ENCODE measurements at places on chromosomes 6 and 20. TPM values are rescaled to one million over a fixed set of nuclear protein-coding genes. Genes with fewer than 3 reads are reported as not detected.

Gene PANK2
- 63.3 TPM for total RNA-seq

Gene CALHM4
- not detected for total RNA-seq

Gene TGM3
- total RNA-seq, result not detected

Gene SLC22A3
- not detected for total RNA-seq

Gene TRIM26
- 73.2 TPM for total RNA-seq

Gene UBE3D
- total RNA-seq, result 11.5 TPM

Gene DSP
- not detected for total RNA-seq

Gene AK9
- 26.5 TPM for total RNA-seq

Gene COL21A1
- total RNA-seq, result not detected

Gene HLA-DRA
- total RNA-seq, result 2,785 TPM

- H3K27me3 ChIP-seq, result no peaks in the 10 kb centered on the region
- H3K4me1 ChIP-seq, result no peaks in the 10 kb centered on the region
- H3K36me3 ChIP-seq, result no peaks in the 10 kb centered on the region
- H3K4me3 ChIP-seq, result no peak overlapping the region
- DNase-seq, result no peak
These were observed 116.8 kb downstream of the MAFB start for GRCh38 chr20:40572251-40572650.

- H3K4me3 ChIP-seq, result no peak overlapping the region
- peak; percentile 9 for DNase-seq
- no peaks in the 10 kb centered on the region for H3K36me3 ChIP-seq
- no peaks in the 10 kb centered on the region for H3K4me1 ChIP-seq
- H3K27ac ChIP-seq, result no peak overlapping the region
These were observed 94.0 kb downstream of the ADGRG6 start for GRCh38 chr6:142395768-142396231.

DNA sequence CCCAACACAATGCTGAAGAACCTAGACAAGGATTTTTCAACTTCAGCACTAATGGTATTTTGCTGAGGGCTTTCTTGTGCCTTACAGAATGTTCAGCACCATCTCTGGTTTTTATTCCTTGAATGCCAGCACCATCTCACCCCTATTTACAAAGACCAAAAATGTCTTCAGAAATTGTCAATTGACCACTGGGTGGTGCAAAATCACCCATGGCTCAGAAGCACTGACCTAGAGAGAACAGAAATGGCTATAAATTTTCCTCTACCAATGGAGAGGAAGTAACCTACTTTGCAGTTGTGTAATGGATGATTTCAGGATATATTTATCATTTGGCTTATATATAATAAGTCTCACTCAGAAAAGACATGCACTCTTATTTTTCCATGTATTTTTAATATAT, 431.0 kb upstream of the IRAK1BP1 start:
- DNase-seq, result no peak
- H3K27ac ChIP-seq, result no peak overlapping the region
- H3K27me3 ChIP-seq, result no peaks in the 10 kb centered on the region

GRCh38 chr20:4953881-4954280, 47.4 kb downstream of the SLC23A2 start:
- DNase-seq, result no peak
- no peaks in the 10 kb centered on the region for H3K27me3 ChIP-seq
- H3K36me3 ChIP-seq, result peaks cover 3% of the 10 kb centered on the region
- peaks cover 13% of the 10 kb centered on the region for H3K4me1 ChIP-seq

DNA sequence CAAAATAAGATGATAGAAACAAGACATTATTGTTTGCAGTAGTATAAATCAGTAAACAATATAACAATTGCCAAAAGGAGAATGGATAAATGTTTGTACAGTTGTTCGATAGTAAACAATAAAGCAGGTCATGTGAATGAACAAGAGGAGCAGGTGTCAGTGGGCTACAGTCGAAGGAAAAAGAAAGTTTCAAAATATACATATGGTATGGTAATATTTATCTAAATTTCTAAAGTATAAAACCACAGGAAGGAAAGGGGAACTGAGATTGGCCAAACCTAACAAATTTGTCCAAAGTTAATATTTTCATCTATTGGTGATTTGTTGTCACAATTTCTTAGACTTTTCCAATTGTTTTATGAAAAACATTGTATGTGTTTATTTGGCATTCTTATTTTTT, 110.9 kb downstream of the SH3BGRL2 start:
- no peak overlapping the region for H3K4me3 ChIP-seq
- H3K27me3 ChIP-seq, result no peaks in the 10 kb centered on the region
- H3K4me1 ChIP-seq, result no peaks in the 10 kb centered on the region
- H3K27ac ChIP-seq, result no peak overlapping the region
- H3K36me3 ChIP-seq, result no peaks in the 10 kb centered on the region
- DNase-seq, result no peak

GRCh38 chr6:16651871-16652270, 109.4 kb downstream of the ATXN1 start:
- H3K27ac ChIP-seq, result no peak overlapping the region
- no peak overlapping the region for H3K4me3 ChIP-seq
- H3K36me3 ChIP-seq, result no peaks in the 10 kb centered on the region
- no peaks in the 10 kb centered on the region for H3K27me3 ChIP-seq

GRCh38 chr20:32040142-32040953, 11.7 kb upstream of the HCK start:
- no peaks in the 10 kb centered on the region for H3K27me3 ChIP-seq
- H3K4me1 ChIP-seq, result peaks cover 50% of the 10 kb centered on the region
- H3K27ac ChIP-seq, result peak overlapping the region; percentile 38
- peak; percentile 89 for DNase-seq

- no peaks in the 10 kb centered on the region for H3K36me3 ChIP-seq
- no peak overlapping the region for H3K27ac ChIP-seq
- no peaks in the 10 kb centered on the region for H3K4me1 ChIP-seq
- no peak for DNase-seq
- no peak overlapping the region for H3K4me3 ChIP-seq
These were observed 16.4 kb downstream of the TAAR2 start for GRCh38 chr6:132607544-132608233.

DNA sequence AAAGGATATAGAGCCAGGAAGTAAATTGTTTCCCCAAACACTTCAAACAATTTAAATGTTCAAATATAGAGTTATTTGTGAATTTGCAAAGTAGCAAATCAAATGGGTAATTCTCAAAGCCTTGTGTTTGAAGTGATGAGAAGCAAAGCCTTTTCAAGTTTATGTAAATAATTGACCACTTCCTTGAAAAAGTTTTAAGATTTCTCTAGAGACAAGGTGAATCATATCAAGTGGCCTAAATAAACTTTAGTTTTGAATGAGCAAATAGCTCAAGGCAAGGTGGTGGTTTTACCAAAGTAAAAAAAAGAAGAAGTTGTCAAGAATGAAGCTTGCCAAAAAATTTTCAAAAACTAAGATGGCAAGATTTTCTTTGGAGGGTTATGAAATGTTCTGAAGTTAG, 42.6 kb upstream of the IFNGR1 start:
- peaks cover 25% of the 10 kb centered on the region for H3K4me1 ChIP-seq
- DNase-seq, result peak; percentile 58
- no peaks in the 10 kb centered on the region for H3K36me3 ChIP-seq
- H3K27me3 ChIP-seq, result no peaks in the 10 kb centered on the region
- H3K4me3 ChIP-seq, result no peak overlapping the region

DNA sequence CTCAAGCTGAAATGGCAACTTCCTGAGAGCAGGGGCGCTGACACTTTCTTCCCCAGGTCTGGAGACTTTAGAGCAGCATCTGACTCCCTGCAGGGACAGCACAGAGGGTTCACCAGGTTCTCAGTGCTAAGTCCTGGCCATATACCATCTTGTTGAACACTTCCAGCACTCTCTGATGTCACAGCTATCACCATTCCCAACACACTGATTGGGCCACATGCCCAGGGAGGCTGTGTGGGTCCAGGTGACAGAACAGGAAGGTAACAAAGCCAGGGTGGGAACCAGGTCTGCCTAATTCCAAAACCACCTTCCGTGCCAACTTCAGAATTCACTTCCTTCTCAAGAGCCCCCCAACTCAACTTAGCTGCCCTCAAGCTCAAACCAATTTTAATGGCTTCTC, 4.3 kb downstream of the APCDD1L start:
- no peak overlapping the region for H3K4me3 ChIP-seq
- DNase-seq, result no peak
- H3K36me3 ChIP-seq, result no peaks in the 10 kb centered on the region
- H3K4me1 ChIP-seq, result no peaks in the 10 kb centered on the region
- no peak overlapping the region for H3K27ac ChIP-seq

DNA sequence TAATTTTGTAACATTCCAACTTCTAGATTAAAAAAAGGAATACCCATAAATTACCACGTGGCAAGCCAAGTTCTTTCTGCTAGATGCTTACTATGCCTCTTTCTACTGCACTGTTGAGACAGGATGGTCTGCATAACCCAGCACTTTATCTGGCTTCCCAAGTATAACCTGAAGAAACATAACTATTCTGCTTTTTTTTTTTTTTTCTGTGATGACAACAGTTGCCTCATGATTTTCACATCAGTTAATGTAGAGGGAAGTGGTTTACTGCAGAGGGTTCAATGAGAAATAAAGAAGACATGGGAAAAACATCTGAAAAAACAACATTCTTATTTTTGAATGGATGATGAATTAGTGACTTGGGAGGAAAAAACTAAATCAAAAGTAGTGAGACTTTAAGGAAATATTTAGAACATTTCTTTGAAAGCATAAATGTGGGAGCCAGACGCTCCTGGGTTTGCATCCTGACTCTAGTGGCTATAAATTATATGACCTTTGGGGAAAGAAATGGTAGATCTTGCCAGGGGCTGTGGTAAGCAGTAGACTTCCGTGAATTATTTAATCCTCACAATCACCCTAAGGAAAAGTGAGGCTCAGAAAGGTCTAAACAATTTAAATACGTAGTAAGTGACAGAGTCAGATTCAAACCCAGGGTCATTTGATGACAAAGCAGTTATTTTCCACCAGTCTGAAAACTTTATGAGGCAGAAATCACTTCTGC, 230.7 kb downstream of the PHACTR1 start:
- no peak overlapping the region for H3K4me3 ChIP-seq
- H3K27ac ChIP-seq, result no peak overlapping the region
- no peak for DNase-seq
- H3K36me3 ChIP-seq, result no peaks in the 10 kb centered on the region
- H3K27me3 ChIP-seq, result no peaks in the 10 kb centered on the region

- H3K27me3 ChIP-seq, result no peaks in the 10 kb centered on the region
- H3K4me1 ChIP-seq, result peaks cover 24% of the 10 kb centered on the region
- no peak overlapping the region for H3K27ac ChIP-seq
- H3K36me3 ChIP-seq, result no peaks in the 10 kb centered on the region
These were observed 64.0 kb downstream of the FYN start for GRCh38 chr6:111809264-111809663.

- no peak overlapping the region for H3K4me3 ChIP-seq
- peaks cover 2% of the 10 kb centered on the region for H3K36me3 ChIP-seq
- H3K27ac ChIP-seq, result no peak overlapping the region
- peaks cover 31% of the 10 kb centered on the region for H3K4me1 ChIP-seq
- no peak for DNase-seq
These were observed 108.4 kb downstream of the SCML4 start for GRCh38 chr6:107715550-107716321.

DNA sequence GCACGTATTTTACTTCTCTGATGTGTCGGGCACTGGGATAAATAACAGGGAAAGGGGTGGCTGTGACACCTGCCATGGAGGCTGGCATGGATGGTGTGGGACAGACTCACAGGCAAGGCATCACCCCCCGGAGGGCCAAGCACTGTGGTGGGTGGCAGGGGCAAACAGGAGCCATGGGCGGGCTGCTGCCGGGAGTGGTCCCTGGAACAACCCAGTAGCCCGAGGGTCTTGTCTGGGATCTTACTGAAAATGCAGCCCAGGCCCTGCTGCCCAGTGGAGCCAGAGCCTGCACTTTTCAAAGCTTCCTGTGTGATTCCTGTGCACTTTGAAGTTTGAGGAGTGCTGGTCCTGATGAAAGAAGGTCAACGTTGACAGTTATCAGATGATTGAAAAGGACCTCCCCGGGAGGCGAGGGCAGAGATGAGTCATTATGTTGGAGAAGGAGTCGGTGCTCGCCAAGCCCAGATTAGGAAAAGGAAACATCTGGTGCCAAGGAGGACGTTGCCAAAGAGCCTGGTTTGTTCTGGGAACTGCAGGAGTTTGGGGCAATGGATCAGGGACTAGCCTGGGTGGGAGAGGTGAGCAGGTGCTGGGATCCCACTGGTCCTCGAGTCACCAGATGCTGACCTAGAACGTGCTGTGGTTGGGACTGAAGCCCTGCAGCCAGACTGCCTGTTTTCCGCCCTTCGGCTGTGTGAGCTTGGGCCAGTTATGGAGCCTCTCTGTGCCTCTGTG, 130.0 kb upstream of the GGTLC1 start:
- no peak overlapping the region for H3K27ac ChIP-seq
- H3K4me3 ChIP-seq, result no peak overlapping the region
- DNase-seq, result no peak

- H3K4me1 ChIP-seq, result no peaks in the 10 kb centered on the region
- no peaks in the 10 kb centered on the region for H3K36me3 ChIP-seq
- H3K27me3 ChIP-seq, result no peaks in the 10 kb centered on the region
- no peak overlapping the region for H3K4me3 ChIP-seq
- no peak for DNase-seq
These were observed 41.3 kb downstream of the DST start for GRCh38 chr6:56601390-56601789.

GRCh38 chr20:48986899-48987298, 59.2 kb upstream of the CSE1L start:
- no peak for DNase-seq
- H3K4me1 ChIP-seq, result no peaks in the 10 kb centered on the region
- H3K27ac ChIP-seq, result no peak overlapping the region
- H3K4me3 ChIP-seq, result no peak overlapping the region

GRCh38 chr20:50815162-50815989, 20.5 kb downstream of the BCAS4 start:
- peaks cover 98% of the 10 kb centered on the region for H3K4me1 ChIP-seq
- no peaks in the 10 kb centered on the region for H3K27me3 ChIP-seq
- peak overlapping the region; percentile 46 for H3K4me3 ChIP-seq
- peak overlapping the region; percentile 77 for H3K27ac ChIP-seq

- H3K36me3 ChIP-seq, result no peaks in the 10 kb centered on the region
- DNase-seq, result no peak
- no peak overlapping the region for H3K27ac ChIP-seq
- no peaks in the 10 kb centered on the region for H3K27me3 ChIP-seq
- H3K4me3 ChIP-seq, result no peak overlapping the region
These were observed 213.4 kb downstream of the HIVEP2 start for GRCh38 chr6:142731611-142732010.

DNA sequence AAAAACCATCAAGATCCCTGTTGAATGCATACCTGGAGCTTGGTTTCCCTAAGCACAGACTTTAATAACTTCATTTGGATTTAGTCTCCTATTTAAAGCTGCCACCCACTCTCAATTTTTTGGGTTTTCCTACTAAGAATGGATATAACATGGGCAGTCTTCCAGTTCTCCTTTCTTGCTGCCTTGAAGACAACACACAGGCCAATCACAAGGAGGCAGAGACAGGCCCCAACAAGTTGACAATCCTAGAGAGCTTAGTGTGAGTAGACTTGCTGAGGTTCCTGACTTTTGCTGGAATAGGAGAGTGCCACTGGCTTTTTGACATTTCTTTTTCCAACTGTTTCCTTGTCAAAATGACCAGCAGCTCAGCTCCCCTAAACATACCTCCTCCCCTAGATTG, 112.3 kb upstream of the ESR1 start:
- no peak for DNase-seq
- H3K27ac ChIP-seq, result no peak overlapping the region
- H3K4me1 ChIP-seq, result peaks cover 15% of the 10 kb centered on the region
- no peaks in the 10 kb centered on the region for H3K27me3 ChIP-seq
- no peaks in the 10 kb centered on the region for H3K36me3 ChIP-seq
- no peak overlapping the region for H3K4me3 ChIP-seq

GRCh38 chr20:13220194-13220903, 725 bp upstream of the ISM1 start:
- DNase-seq, result peak; percentile 3
- peaks cover 33% of the 10 kb centered on the region for H3K27me3 ChIP-seq
- H3K4me3 ChIP-seq, result no peak overlapping the region
- H3K36me3 ChIP-seq, result no peaks in the 10 kb centered on the region

Data from B cell (primary cell).